Frontal cortex (tissue), 4 donors: ENCODE measurements at places on chromosomes 7 and 10.

DNA sequence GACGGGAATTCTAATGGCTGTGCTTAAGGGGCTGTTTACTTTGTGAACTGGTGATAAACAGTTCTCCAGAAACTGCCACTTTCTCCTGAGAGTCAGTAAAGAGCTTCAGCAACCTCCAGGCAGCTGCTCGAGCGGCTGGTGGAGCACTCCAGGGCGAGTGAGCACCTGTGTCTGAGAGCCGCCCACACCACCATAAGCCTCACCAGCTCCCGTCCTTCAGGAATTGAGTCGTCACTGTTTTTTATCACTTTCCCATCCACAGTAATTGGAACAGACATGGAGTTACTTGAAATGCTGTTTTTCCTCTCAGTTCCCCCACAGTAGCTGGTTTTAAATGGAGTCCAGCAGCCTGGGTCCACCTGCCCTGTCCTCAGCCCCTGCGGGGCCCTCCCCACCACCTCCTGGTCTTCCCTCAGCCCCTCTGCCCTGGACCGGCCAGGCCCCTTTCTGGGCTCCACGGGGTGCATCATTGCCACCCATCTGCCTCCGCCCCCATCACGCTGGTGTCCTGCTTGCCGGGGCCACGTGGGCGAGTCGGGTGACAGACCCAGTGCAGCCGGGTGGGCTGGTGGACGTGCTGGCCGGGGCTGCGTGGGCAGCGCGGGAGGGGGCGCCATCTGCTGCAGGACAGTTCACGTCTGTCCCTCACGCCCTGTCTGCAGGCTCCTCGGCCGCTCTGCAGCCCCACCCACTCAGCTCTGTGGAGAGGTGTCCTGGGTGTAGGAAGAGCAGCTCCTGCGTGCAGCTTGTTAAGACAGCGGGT, 56.0 kb downstream of the NKX6-2 start:
- no peak for DNase-seq

DNA sequence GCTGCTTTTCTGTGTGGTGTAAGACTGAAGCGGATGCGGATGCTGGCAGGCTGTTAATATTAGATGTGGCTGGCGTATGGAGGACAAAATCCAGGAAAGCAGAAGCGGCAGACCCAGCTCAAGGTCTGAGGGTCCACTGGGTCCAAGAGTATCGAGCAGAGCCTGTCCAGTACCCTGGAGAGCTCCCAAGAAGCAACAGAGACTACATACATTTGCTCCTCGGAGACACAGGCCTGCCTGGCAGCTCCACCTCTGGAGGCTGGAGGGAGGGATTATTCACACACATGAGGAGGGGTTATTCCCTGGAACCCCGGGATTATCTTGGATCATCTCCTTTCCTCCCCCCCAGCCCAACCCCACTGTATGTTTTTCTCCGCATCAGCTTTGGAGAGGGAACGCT, 31.3 kb upstream of the LOXL4 start:
- DNase-seq, result no peak

GRCh38 chr10:61175316-61175715, 231.3 kb upstream of the RHOBTB1 start:
- DNase-seq, result no peak

DNA sequence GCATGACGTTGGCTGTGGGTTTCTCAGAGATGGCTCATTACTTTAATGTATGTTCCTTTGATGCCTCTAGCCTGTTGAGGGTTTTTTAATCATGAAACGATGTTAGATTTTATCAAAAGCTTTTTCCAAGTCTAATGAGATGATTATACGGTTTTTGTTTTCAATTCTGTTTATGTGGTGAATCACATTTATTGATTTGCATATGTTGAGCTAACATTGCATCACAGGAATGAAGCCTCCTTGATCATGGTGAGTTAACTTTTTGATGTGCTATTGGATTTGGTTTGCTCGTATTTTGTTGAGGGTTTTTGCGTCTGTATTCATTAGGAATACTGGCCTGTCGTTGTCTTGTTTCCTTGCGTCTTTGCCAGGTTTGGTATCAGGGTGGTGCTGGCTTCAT, 52.3 kb upstream of the PTPN12 start:
- no peak for DNase-seq

GRCh38 chr7:47142169-47142866, 439.6 kb downstream of the TNS3 start:
- no peak for DNase-seq

- no peak for DNase-seq
Measured at GRCh38 chr7:151452680-151453325, 12.9 kb upstream of the CRYGN start.

DNA sequence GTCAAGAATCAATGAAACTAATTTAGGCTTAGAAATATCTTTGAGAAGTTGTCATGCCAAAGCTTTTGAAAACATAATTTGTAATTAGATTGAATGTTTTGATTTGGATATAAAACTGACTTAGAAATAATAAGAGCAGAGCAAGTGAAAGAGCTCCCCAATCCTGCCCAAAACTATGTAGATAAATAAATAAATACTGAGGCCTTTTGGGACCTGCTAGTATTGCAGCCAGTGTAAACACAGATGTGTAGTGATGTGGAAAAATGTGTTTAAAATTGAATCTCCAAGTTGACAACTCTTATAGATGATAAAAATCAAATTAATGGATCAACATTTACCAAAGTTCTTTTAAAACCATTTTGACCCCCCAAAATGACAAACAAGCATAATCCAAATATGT, 896.1 kb downstream of the CNTNAP2 start:
- no peak for DNase-seq

GRCh38 chr7:1360521-1360971, 98.7 kb downstream of the MICALL2 start:
- no peak for DNase-seq

DNA sequence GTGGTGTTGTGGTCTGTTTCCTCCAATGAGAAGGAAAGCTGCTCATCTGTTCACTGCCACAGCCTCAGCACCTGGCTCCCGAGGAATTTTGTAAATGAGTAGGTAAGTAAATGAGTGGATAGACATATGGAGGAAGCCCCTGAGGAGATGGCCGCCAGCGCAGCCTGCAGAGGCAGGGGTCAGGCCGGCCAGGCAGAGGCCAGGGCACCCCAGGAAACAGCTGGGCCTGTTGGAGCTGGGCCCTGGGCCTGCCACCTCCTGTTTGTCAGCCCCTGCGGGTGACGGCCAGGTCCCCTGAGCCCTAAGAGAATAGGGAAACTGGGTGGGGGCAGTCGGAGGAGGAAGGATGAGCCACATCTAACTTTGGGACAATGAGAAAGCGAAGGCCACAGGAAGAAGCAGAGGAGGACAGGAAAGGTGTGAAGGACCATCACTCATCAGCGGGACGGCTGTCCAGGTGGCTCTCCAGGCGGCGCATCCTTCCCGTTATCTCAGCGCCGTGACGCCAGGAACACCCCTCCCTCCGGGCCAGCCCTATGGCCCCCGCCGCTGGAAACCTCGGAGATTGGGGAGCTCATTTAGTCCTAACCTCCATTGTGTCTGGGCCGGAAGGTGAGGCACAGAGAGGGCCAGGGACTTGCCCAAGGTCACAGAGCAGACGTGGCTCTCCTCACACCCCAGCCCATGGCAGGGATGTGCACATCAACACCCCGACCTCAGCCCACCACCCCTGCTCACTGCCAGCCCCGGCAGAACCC, 142.3 kb upstream of the UNC5B start:
- DNase-seq, result no peak

DNA sequence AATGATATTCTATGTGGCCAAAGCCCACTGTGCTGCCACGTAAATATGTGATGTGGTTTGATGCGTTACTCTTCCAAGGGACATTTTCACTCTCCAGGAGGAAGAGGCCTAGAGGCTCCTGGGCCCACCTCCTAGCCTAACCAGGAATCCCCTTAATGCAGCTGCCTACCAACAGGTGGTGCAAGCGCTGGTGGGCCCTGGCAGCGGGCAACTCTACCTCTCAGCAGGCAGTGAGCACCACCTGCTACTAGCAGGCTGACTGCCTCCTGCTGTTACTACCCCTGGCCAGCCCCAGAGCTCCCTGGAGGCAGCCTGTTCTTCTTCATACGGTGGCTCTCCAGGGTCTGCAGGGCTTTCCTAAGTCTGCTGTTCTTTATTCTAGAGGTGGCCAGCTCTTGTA, 62.8 kb downstream of the CDH23 start:
- no peak for DNase-seq

- peak; percentile 29 for DNase-seq
Measured at GRCh38 chr10:63977329-63977923, 456.2 kb downstream of the REEP3 start.

GRCh38 chr7:157434231-157434630, 97.4 kb downstream of the DNAJB6 start:
- DNase-seq, result no peak

- DNase-seq, result no peak
Measured at GRCh38 chr7:7859411-7859810, 109.2 kb upstream of the GLCCI1 start.

- DNase-seq, result no peak
Measured at GRCh38 chr10:120701381-120701780, 149.8 kb upstream of the WDR11 start.

- DNase-seq, result no peak
Measured at GRCh38 chr10:86195521-86196157, 171.0 kb downstream of the GRID1 start.

GRCh38 chr7:44970523-44971051, 8.2 kb downstream of the MYO1G start:
- no peak for DNase-seq

DNA sequence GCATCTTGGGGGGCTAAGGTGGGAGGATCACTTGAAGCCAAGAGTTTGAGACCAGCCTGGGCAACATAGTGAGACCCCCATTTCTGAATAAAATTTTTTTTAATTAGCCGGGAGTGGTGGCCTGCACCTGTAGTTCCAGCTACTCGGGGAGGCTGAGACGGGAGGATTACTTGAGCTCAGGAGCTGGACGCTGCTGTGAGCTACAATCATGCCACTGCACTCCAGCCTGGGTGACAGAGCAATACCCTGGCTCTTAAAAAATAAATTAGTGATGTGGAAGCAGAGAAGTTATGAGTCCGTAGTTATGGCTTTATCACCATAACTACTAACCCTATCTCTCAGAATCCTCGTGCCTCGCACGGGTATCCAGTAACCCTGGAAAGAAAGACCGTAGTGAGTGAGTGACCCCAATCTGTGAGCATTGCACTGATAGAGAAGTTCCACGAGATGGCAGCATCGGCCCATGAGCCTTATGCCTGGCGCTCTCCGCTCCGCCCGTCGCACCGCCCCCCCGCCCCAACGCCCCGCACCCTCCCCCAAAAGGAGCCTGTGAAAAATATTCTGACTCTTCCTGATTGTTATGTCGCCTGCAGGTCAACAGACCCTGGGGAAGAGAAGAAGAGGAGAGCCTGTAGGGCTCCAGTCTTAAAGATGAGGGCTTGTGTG, 4.9 kb upstream of the SLC29A3 start:
- peak; percentile 79 for DNase-seq

GRCh38 chr7:152851881-152852417, 92.4 kb downstream of the ACTR3B start:
- DNase-seq, result no peak

- DNase-seq, result no peak
Measured at GRCh38 chr7:18393465-18394118, 102.0 kb upstream of the HDAC9 start.

DNA sequence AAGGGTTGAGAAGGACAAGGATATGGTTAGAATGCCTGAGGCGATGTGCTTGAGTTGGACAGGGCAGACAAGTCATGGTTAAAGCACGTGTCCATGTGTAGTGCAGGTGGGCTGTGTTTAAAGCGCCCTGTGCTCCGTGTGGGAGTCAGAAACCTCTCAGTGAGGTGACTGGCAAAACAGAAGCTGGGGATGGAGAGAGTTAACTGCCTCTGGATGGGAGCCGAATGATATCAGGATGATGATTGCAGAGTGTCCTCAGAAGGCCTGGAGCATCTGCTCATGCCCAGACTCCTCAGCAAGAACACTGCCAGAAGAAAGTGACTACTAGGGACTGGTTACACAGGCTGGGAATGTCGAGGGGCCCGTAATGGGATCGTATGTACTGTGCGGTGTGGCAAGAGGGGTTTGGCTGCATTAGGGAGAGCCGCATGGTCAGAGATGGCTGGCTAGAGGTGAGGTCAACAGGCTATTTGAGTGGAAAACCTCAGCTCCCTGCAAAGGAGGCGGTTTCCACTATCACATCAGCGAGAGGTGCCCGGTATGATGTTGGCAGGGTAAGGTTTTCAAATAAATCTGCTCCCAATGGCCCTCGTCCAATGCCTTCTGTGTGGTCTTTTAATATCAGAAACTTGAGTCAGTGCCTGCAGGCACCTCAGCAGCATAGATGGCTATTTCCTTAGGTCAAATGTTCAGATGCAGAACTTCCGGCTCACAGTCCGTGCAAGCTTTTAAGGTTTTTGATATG, 26.1 kb upstream of the MRC1 start:
- no peak for DNase-seq

DNA sequence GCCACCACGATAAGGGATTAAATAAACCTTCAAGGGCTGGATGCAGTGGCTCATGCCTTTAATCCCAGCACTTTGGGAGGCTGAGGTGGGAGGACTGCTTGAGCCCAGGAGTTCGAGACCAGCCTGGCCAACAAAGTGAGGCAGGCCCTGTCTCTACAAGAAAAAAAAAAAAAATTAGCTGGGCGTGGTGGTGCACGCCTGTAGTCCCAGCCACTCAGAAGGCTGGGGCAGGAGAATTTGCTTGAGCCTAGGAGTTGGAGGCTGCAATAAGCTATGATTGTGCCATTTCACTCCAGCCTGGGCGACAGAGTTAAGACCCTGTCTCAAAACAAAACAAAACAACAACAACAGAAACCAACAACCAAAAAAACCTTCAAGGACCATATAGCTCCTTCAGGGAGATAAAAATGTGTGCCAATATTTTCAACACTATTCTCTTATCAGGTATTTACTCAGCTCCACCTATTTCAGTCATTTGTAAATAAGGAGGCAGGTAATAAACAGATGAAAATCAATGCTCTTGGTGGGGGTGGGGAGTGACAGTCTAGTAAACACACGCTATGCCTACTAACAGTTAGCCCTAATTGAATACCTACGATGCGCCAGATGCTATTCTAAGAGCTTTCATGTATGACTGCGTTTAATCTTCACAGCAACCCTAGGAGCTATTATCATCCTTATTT, 13.2 kb downstream of the BAIAP2L1 start:
- DNase-seq, result no peak

GRCh38 chr10:131815266-131816156, 85.3 kb upstream of the PPP2R2D start:
- no peak for DNase-seq

GRCh38 chr10:121294630-121295029, 303.6 kb downstream of the FGFR2 start:
- no peak for DNase-seq

DNA sequence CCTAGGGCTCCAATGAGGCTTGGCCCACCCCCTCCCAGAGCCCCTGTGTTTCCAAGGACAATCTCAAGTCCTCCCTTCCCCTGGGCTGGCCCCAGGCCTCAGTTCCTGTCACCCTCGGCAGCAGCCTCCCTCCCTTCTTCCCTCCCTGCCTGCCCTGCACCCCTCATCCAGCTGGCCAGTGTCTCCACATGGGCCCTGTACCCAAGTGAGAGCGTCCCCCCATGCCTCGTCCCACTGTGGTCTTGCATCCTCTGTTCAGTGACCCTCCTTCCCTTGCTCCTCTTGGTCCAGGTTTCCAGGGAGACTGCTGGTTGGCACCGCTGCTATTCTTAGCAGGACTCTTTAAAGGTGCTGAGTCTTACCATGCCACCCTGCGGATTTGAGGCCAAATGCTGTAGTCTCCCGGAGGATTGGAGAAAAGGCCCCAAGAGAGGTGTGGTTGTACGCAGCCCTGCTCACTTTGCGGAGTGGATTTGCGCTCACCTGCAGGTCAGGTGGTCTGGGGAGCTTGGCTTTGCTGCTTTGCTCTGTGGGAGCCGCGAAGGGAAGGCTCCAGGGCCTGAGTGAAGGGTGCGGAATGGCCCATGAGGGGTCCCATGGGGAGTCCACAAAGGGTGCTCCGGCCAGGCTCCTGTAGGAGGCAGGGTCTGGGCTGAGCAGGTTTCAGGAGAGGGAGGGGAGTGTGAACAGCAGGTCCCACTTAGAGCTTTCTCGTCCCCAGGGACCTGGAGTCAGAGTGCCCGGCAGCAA, 519.2 kb downstream of the TCERG1L start:
- no peak for DNase-seq
